T-helper 17 cell (primary cell): ENCODE measurements at places on chromosomes 13 and 19. TPM values are rescaled to one million over a fixed set of nuclear protein-coding genes. Genes with fewer than 3 reads are reported as not detected.

GRCh38 chr19:2457394-2458037 lies 757 bp upstream of the LMNB2 start:
- DNase-seq: no peak

DNA sequence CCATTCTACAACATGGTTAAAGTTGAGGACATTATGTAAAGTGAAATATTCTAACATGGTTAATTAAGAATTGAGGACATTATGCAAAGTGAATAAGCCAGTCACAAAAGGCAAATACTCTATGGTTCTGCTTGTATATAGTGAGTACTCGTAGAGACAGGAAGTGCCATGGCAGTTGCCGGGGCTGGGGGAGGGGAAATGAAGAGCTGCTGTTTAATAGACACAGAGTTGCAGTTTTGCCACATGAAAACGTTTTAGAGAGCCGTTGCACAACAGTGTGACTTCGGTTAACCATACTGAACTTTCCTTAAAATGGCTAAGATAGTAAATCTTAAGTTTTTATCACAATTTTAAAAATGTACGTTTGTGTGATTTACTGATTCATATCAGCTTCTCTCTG lies 176.9 kb downstream of the SHISA2 start:
- no peak for DNase-seq

- no peak for DNase-seq
These were observed 13.3 kb downstream of the TSKS start for GRCh38 chr19:49749771-49750170.

Gene C13orf46
- total RNA-seq: 22.6 TPM

Gene ZNF383
- total RNA-seq: 11.5 TPM

DNA sequence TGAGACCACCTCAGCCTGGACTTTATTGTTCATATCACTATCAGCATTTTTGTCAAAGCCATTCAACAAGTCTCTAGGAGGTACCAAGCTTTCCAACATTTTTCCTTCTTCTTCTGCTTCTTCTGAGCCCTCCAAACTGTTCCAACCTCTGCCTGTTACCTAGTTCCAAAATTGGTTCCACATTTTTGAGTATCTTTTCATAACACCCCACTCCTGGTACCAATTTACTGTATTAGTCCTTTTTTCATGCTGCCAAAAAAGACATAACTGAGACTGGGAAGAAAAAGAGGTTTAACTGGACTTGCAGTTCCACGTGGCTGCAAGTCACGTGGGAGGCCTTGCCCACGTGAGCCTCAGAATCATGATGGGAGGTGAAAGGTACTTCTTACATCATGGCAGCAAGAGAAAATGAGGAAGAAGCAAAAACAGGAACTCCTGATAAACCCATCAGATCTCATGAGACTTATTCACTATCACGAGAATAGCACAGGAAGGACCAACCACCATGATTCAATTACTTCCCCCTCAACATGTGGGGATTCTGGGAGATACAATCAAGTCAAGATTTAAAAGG lies 215.1 kb downstream of the PCDH17 start:
- DNase-seq: no peak

DNA sequence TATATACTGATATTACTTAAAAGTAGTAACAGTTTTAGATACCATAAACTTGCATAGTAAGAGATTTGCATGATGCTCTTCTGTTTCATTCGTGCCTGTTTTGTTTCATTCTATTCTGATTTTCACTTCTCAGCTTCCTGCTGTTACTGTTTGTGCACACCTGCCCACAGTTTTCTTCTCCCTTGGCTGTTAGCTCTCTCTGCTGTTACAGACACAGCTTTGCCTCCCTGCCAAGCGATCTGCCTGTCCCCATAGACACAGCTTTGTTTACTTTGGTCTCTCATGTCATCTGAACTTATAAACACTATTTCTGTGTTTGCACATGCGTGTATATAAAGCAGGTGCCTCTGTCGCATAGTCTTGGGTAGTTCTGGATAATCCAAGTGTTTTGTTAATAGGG lies 21.4 kb upstream of the UPF3A start:
- DNase-seq: no peak

Gene APOC1
- not detected for total RNA-seq

DNA sequence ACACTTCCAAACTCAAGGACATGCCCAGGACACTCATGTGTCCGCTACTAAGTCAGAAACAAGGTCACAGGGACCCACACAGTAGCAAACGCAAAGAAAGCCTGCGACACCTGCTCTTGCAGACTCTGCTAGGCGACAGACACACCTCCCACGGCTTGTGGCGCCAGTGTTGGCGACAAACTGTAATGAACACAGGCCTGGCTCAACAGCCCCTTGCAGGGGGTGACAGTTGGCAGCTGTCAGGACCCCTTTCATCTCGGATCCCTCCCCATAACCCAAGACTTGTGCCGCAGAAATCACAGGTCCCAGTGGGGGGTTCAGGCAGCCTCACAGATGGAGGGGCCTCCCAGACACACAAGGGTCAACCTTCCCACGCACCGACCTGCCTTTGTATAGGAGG lies 364 bp downstream of the CKM start:
- no peak for DNase-seq

Gene NXNL1
- not detected for total RNA-seq

Gene MEIOSIN
- not detected for total RNA-seq

Gene OR7E24
- total RNA-seq: not detected

- DNase-seq: no peak
These were observed 5.8 kb upstream of the TLE2 start for GRCh38 chr19:3034656-3035541.

- DNase-seq: peak; percentile 38
These were observed 1.4 kb upstream of the ZNF414 start for GRCh38 chr19:8515317-8515716.

Gene CASP14
- not detected for total RNA-seq

Gene POGLUT2
- 0.37 TPM for total RNA-seq

DNA sequence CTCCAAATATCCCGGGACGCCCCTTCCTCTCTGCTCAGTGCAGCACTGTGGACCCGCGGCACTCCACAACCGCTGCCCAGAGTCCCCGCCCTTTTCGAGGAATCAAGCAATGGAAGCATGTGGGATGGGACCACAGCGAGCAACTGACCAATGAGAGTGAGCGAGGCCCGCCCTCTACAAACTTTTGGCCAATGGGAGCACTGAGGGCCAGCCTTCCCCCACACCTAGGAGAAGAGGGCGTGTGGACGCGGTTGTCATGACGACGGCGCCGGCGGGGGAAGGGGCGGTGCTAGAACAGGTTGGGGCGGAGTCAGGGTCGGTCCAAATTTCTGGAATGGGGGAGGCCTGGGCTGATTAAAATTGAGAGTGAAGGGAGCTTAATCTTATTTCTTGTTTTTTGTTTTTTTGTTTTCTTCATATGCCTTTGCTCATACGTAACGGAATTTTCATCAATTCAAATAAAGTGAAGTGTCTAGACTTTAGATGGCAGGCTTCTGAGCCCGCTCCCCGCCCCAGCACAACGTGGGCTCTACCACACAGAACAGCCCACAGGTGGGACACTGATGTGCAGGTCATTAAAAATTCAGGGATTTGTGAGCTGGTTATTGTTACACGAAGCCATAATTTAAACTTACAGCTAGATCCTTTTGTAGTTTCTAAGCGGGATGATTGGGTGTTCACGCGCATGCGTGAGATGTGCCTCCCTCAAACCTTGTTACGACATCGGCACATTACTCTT lies at the start of gene DNAAF3:
TSS of gene DNAAF3 (minus strand) at position 84 of the 739 bp plus-strand sequence. CDS start 200 bp downstream, outside the sequence.
- DNase-seq: no peak

DNA sequence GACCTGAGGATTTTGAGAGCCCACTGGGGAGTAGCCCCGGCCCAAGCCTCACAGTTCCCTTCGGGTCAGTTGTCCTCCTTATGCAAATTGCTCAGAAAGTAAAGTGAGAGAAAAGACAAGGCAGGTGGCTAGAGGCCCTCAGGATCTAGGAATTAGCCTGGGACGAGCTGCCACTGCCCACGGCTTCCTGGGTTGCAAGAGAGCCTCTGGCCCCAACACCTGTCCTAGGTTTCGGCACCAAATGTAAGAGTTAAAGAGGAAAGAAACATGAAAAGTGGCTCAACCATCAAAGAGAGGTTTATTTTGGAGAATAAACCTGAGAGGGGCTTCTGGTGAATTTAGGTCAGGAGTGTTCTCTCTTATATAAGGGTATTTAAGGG lies 25.6 kb downstream of the TMEM255B start:
- no peak for DNase-seq

- DNase-seq: no peak
These were observed 42.7 kb downstream of the CAPN12 start for GRCh38 chr19:38701455-38702063.

GRCh38 chr19:22257381-22257780 lies 28.9 kb upstream of the ZNF729 start:
- no peak for DNase-seq

DNA sequence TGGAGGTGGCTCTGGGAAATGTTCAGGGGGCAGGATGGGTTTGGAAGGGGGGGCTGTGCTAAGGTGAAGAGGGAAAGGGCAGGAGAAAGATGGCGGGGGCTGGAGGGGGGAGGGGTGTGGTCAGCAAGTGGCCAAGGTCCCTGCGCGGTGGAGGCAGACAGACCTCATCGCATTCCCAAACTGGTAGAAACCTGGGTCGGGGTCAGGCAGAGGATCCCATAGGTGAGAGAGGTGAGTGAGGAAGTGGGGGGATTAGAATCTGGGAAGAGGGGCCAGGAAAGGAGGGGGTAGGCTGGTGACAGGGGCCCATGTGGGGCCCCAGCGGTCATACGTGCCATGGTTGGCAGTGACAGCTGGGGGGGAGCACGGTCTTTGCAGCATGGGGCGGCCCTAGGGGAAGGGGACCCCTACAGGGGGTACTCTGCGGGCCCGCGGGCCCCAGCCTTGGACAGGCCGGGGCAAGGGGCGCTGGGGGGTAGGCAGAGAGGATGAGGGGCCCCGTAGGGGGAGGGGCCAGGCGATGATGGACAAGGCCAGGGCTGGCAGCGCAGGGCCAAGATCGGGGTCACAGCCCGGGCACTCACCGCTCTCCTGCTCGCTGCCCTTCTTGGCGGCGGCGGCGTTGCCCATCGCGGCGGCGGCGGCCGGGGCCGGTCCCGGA lies 514 bp downstream of the PRKACA start:
- peak; percentile 11 for DNase-seq

DNA sequence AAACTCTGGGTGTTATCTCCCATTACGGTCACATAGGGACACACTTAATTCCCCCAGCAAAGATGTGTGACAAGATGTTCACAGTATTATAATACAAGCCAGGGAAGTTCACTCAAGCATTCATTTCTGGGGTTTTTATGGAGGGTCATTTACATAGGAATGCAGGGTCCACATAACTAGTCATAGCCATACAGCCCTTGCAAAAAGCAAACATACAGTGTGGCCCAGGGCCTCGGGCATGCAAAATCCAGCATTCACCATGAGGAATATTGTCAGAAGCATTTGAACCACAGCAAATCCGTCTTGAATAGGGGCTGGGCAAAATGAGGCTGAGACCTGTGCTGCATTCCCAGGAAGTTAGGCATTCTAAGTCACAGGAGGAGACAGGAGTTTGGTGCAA lies 13.0 kb upstream of the ZNF460 start:
- no peak for DNase-seq

DNA sequence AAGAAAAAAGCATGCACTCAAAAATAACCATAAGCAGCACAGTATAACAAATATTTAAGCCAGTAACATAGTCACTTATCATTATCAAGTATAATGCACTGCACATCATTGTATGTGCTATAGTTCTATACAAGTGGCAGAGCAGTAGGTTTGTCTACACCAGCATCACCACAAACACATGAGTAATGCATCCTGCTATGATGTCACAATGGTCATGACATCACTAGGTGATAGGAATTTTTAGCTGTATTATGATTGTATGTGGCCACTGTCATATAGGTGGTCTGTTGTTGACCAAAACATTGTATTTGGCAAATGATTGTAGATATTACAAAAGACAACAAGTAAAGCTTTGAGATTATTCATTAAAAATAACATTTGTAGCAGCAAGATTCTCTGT lies 860.7 kb upstream of the GPC6 start:
- no peak for DNase-seq

Gene LILRB4
- total RNA-seq: 1.9 TPM

DNA sequence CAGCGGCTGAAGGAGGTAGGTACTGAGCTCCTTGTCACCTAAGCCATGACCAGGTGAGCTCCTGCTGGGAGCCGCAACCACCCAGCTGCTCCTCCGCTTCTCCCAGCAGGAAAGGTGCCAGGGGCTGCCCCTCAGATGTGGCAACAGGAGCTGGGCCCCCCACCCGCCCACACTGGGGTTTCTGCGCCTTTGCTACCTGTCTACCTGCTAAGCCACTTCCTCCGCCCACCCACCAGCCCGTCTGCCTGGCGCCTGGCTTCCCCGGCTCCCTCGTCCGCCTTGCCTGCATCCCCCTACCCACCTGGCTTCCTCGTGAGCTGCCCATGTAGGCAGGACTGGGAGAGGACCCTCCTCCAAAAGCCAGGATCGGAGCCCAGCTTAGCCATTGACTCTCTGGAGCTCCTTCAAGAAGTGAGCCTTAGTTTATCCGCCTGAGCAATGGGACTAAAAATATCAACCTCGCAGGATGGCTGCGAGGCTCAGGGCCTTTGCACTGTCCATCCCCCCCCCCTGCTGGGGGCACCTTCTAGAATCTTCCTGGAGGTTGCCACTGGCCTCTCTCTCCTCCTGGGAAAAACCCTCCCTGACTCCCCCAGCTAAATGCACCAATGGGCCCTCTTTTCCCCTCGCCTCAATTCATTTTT lies 55.8 kb upstream of the KLF2 start:
- no peak for DNase-seq

Gene USE1
- 23.1 TPM for total RNA-seq

- peak; percentile 76 for DNase-seq
These were observed at the start of gene PPP5C for GRCh38 chr19:46346821-46347571. TSS of gene PPP5C (plus strand) at chr19:46347087. CDS start at chr19:46347097, 10 bp downstream.

DNA sequence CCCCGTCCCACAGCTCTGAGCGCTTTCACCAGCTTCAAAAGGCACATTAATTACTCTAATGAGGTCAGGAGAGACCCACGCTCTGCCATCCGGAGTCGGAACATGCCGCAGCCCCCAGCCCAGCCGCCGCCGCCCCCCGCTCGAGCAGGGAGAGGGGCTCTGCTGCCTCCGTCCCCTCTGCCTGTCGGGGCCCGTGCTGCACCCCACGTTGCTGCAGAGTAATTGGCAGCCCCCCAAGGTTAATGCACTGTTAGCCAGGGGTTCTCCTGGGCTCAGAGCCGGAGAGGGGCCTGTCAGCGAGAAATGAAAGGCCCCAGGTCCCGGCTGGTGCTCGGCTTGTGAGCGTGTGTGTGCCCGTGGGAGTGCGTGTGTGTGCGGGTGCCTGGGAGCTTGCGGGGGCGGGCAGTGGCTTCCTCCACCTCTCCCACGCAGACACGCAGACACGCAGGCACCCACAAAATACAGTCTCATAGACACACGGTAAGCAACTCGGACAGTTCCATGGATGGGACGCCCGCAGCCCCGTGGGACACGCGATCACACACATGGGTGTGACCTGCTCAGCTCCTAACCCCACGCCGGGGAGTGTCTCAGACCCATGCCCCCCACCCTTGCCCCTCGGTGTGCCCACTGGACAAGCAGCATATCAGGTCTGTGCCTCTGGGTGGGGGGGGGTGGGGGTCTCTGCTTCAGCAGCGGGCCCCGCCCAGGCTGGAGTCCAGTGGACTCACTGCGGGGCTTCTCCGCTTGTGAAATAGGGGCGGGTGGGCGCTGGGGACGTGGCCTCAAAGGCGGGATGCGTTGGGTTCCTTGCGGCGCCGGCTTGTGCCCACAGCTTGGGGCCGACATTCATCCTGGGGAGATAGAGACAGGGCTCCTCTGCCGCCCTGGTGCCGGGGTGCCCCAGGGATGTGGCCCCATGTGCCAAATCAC lies 4.8 kb upstream of the EFNA2 start:
- no peak for DNase-seq

Gene SSBP4
- 112 TPM for total RNA-seq

Gene GNG7
- 2.1 TPM for total RNA-seq

GRCh38 chr13:53105477-53105876 lies 76.9 kb downstream of the OLFM4 start:
- no peak for DNase-seq

Gene DAZAP1
- total RNA-seq: 163 TPM

GRCh38 chr13:71587193-71587592 lies 279.8 kb downstream of the DACH1 start:
- DNase-seq: no peak
